ENCODE measurements at places on chromosomes 1 and 21.

DNA sequence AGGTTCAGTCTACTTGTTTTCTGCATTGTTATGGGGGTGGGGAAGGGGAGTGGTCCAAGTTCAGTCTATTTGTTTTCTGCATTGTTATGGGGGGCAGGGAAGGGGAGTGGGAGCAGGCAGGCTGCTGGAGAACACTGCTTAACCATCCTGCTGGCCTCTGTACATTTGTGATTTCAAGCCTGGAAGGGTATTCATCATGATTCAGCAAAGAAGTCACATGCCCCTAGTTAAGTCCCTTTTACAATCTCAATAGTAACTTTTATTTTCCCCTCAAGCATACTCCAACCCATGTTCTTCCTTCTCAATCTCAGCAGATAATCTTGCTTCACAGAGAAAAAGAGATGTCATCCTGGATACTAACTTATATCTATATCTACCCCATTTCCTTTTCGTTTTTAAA is 7.9 kb downstream of the LYST start:
- DNase-seq: no peak

- peak; percentile 68 for DNase-seq
Measured at GRCh38 chr1:241702442-241703373, 50.6 kb downstream of the WDR64 start.

- DNase-seq: no peak
Measured at GRCh38 chr1:204923201-204923600, 52.5 kb downstream of the NFASC start.

DNA sequence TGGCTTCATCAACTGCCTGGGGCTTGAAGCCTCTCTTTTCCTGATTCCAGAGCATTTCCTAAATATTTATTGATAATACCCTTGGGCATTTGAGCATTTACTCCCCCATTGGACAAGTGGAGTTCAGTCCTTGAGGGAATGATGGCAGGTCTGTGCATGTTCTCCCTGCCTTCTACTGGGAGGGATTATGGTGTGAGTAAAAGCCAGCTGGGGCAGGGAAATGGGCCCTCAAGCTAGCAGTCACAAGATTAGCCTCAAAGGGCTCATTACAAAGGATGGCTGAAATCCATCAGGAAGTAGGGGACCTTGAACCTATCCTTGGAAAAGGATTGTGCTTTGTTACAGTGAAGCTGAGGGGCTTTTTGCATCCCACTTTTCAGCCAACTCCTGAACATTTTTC is 24.2 kb upstream of the OSBPL9 start:
- no peak for DNase-seq

DNA sequence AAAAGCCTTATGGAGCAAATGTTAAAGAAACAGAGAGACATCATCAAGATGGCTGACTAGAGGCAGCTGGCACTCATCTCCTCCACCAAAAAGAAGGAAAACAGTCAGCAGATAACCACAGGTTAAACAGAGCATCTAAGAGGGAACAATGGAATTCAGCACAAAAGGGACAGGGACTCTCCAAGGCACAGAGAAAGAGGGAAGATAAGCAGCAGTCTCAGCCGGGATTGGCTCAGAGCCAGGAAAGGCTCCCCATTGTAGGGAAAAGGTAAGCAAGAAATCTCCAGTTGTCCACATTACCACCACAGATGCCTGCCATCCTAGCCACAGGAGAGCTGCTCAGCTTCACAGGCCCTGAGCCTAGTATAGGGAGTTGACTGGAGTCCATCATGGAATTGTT is 605.5 kb downstream of the SMYD3 start:
- no peak for DNase-seq

GRCh38 chr1:219227360-219228057 is 53.8 kb downstream of the LYPLAL1 start:
- peak; percentile 59 for DNase-seq

- no peak for DNase-seq
Measured at GRCh38 chr1:53615101-53615500, 123.9 kb downstream of the GLIS1 start.

DNA sequence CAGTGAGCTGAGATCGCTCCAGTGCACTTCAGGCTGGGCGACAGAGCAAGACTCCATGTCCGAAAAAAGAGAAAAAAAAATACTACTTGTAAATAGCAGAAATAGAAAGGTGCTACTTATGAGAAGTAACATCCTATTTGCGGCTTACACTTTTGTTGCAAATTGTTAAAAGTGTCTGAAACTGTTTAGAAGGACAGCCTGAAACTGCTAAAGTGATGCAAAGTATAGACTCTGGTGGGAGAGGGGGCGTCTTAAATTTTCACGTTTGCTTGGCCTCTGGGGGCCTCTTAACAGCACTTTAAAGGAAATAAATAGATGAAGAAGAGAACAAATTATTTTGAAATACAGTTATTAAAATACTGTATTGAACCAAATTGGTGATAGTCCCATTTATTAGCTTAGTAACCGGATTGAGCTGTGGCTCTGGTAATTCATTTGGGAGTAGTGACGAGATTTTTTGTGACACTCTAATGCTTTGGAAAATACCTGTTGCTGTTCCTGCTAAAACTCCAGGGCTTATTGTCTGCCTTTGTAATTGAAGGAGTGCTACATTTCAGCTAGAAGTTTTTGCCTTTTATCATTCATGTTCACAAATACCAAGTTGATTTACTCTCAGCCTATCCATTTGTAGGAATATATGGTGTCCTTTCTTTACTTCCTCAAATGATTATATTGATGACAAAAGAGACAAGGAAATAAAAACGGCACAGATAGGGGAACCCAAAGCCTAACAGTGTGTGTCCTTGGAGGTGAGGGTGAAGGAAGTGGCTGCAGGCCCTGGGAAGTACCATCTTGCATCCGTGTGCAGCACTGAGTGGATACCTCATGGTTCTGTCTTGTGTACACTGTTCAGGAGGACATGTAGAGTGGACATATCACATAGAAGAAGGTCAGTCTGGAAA is 6.2 kb downstream of the PKNOX1 start:
- no peak for DNase-seq

DNA sequence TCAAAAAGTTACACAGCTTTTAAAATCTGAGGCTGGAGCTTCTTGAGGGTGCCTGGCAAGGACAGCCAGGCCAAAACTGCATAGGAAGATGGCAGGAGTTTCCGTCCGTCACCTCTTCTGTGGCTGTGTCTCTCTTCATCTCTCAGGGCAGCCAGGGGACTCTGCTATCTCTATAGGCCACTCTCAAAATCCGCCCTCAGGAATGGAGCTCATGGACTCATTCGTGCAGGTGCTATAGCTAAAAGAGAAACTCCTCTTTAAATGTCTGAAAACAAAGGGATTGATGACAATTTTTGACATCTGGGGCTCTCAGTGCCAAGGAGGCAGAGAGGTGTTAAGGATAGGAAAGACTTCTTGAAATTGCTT is 27.2 kb downstream of the OVAAL start:
- DNase-seq: no peak

DNA sequence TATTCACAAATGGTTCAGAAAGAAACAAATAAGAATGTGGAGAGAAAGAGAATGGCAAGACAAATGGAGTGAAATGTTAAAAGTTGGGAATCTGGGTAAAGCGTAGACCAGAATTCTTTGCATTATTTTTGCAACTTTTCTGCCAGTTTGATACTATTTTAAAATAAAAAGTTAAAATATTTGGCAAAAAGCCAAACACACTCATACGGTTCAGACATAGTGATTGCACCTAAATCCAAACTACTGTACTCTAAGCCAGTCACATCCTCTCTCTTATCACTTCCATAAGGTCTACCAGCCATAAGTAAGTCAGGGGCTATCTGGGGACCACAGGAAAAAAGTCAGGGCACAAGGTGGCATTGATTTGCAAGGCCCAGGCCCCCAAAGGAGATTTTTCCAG is 14.4 kb downstream of the STUM start:
- no peak for DNase-seq
